ENCODE measurements at places on chromosomes 12 and 14.

GRCh38 chr12:124562796-124563181 lies 4.6 kb downstream of the NCOR2 start:
- no peak for DNase-seq

- DNase-seq, result no peak
These were observed 14.8 kb downstream of the SLC25A29 start for GRCh38 chr14:100291305-100292075.

- DNase-seq, result no peak
These were observed 18.6 kb upstream of the ITGA5 start for GRCh38 chr12:54437697-54438096.

GRCh38 chr12:106428384-106428783 lies 70.8 kb downstream of the POLR3B start:
- DNase-seq, result no peak

- DNase-seq, result no peak
These were observed 607 bp downstream of the OS9 start for GRCh38 chr12:57694459-57695019.

Measured in stimulated activated CD4-positive, alpha-beta T cell treated with anti-CD3 and anti-CD28 coated beads, TNF-alpha, amount 100 ng/mL, for 24 hours (primary cell).